ENCODE measurements at places on chromosomes 5 and 9. TPM values are rescaled to one million over a fixed set of nuclear protein-coding genes. Genes with fewer than 3 reads are reported as not detected.

Gene BNIP1
- polyA plus RNA-seq: 18.4 TPM

Gene SMIM33
- not detected for polyA plus RNA-seq

Gene GABBR2
- 14.3 TPM for polyA plus RNA-seq

Gene MSX2
- polyA plus RNA-seq: 0.54 TPM

Gene C5
- polyA plus RNA-seq: 2.8 TPM
